Activated CD8-positive, alpha-beta T cell treated with anti-CD3 and anti-CD28 coated beads for 36 hours (primary cell): ENCODE measurements at places on chromosomes 6 and 20.
A peak's percentile ranks its signal among the peaks of the same experiment; 100 is the strongest.

DNA sequence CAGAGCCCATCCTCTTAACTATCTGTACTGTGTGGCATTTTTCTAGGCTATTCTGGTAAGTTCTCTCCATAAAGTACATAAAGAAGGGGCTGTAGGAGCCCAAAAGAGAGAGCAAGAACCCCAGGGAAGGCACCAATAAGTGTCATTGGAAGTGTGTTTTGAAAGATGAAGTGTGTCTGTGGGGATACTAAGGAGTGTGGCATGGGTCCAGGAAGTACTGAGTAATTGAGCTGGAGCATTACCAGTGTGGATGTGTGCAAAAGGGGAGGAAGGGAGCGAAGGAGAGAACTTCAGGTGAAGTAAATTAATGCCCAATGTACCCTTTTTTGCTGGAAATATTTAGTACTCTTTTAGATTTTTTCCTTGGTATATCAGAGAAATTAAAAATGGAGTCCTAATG lies 63.9 kb downstream of the KCNS1 start:
- DNase-seq: no peak

DNA sequence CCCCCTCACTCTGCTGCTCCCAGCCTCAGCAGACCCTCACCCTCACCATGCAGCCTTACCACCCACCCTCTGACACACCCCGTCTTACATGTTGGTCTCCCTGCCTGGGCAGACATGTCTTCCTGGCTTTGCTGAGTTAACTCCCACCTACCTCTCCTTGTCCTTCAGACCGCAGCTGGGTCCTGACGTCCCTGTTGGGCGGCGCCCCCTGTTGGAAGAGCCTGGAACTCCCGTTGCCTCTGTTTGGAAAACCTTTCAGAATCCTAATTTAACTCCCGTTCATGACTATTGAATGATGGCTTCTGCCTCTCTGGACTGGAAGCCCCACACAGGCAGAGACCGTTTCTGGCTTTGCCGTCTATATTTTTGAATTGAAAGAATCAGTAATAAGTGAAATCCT lies 245.1 kb downstream of the MYLK4 start:
- peak; percentile 5 for DNase-seq

DNA sequence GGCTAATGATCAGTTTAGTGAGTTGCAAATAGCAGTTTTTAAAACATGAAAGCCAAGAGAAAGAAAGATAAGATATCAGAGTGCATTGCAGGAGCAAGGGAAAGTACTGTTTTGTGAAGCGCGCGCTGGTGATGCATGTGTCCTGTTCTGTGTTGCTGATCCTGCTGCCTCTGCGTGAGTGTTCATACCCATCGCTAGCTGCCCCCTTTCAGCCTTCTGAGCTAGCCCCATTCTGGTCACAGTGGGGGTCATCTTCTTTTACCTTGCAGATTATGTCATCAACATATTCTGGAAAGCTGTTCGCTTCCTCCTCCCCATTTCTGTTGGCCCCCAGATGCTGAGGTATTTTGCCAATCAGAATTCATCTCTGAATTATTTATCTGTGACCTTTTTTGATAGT lies 1.9 kb downstream of the MRAP2 start:
- no peak for DNase-seq

GRCh38 chr6:16477367-16478149 lies 239.2 kb downstream of the GMPR start:
- DNase-seq: no peak

DNA sequence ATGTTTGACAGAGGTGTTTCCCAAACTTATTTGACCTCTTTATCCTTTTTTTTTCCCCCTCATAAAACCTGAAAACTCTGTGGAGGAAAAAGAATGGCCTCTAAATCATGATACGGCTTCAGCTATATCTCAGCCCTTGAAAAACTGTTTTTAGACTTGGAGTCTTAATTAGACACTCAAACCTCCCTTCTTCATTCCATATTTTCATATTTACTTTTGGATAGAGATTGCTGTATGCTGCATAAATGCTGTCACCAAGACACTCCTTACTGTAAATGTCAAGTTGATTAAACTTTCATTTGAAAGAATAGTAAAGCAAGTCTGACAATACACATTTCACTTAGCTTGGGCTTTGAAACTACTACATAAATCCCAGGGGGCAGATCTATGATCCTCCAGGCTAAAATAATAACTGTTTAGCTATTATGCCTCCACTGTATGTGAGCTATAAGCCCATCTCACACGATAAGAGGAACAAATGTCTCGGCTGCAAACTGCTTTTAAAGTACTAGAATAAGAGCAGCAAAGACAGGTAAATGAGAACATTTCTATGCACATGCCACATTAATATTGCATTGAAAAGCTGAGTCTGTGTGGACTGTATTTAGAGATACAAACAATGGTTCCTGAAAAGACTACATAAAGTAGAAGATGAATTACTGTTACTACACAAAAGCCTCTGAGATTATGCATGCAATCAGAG lies 141.3 kb upstream of the HMGN3 start:
- DNase-seq: no peak

DNA sequence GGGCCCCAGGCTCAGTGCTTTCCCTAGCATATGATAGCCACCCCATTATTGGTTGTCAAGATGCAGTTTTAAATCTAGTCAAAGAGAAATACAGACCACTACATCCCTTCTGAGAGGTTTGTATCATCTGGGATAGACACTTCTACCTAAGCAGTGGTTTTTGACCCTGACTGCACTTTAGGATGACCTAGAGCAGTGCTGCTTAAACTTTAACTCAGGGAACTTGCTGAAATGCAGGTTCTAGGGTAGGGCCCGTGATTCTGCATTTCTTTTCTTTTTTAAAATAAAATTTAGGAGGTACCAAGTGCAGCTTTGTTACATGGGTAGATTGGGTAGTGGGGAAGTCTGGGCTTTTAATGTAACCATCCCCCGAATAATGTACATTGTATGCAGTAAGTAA lies 18.7 kb downstream of the TM9SF4 start:
- DNase-seq: no peak

GRCh38 chr6:170018422-170018935 lies 267.1 kb downstream of the ERMARD start:
- no peak for DNase-seq

DNA sequence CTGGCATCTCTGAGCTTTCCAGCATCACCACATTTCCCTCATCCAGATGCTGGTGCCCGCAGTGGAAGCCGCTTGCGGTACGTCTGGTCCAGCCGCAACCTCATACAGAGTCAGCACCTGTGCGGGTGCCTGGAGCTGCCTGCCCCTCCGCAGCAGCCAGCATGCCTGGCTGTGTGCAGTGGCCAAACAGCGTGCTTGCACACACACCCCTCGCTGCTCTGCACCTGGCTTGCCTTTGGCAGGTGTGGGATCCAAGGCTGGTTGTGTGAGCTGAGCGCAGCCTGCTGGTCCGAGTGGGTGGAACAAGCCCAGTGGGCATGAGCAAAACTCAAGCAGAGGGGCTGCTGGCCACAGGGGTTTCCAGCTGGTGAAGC lies 3.1 kb upstream of the HINT3 start:
- peak; percentile 12 for DNase-seq

- DNase-seq: no peak
Observed at GRCh38 chr20:37881601-37882343, 21.2 kb upstream of the VSTM2L start.

DNA sequence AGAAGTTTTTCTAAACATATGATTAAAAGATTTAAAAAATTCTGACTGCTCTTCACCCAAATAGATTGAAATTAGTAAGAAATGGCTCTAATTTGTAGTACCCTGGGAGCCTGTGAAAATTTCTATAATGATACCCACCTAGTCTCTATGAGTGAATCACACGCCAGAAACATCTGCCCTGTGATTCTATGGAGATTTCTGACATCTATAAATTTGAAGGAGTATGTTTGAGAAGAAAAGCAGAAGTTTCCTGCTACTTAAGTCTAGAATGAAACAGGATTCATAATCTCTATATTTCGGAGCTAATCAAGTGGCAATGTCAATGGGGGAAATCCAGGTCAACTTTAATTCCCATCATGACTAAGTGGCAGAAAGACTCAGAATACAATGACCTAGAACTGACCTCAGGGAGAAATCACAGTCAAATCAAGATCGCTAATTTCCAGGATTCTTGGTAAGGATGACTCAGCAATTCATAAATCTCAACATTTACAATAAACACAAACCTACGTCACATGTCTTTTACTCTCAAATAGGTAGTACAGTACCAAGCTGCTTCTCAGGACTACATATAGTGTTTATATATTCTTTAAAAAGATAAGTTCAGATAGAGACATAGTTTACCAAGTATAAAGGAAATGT lies 186.2 kb upstream of the TNFAIP3 start:
- DNase-seq: no peak

DNA sequence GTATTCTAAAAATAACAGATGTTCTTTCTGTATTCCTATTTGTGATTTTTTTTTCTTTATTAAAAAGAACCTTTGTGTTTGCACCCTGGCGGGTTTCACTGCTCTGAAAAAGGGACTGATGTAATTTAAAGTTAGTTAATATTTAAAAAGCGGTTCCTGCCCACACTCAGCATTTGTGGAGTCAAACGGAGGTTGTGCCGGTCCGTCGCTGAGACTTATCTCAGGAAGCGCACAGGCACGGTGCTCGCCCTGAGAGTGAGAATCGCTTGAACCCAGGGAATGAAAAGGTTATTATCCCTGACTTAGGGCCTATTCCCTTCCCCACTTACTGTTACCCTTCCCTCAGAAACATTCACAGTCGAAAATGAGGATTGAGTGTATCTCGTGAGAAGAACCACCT lies 366.7 kb downstream of the THBS2 start:
- no peak for DNase-seq

- DNase-seq: no peak
Observed at GRCh38 chr6:91080871-91081270, 494.0 kb upstream of the MAP3K7 start.

- DNase-seq: peak; percentile 83
Observed at GRCh38 chr20:8305449-8305978, 173.4 kb downstream of the PLCB1 start.

GRCh38 chr6:132084811-132085509 lies 133.8 kb upstream of the CCN2 start:
- DNase-seq: no peak

DNA sequence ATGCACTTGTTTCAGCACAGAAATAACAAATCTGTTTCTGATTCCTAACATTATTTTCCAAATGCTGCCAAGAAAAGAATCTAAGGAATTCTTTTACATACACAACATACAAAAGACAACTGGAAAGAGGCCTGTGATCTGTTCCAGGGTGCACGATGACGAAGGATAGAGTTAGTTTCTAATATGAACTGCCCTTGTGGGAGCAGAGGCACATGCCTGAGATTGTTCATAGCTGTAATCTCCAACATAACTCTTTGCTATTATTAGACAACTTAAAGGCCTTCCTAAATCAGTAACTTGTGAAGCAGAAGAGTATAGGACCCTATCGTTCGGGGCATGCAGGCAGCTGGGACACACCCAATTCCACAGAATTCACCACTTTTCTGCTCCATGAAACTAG lies 41.2 kb upstream of the NHSL1 start:
- DNase-seq: no peak

DNA sequence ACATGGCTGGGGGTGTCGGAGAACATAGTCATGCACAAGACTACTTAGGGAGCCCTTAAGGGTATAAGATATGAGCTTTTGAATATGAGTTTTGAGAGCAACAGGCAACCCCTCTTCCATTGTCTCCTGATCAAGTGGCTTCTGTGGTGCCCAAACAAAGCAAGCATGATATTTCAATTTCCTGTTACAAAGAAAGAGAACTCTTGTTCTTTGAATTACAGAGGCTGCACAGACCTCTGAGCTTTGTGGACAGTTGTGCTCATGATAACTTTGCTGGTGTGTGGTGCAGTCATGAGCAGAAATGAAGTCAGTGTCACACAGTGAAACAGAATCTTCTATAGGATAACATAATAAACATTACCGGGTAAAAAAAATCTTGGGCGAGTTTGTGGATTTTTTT lies 66.8 kb upstream of the THEMIS start:
- peak; percentile 65 for DNase-seq

DNA sequence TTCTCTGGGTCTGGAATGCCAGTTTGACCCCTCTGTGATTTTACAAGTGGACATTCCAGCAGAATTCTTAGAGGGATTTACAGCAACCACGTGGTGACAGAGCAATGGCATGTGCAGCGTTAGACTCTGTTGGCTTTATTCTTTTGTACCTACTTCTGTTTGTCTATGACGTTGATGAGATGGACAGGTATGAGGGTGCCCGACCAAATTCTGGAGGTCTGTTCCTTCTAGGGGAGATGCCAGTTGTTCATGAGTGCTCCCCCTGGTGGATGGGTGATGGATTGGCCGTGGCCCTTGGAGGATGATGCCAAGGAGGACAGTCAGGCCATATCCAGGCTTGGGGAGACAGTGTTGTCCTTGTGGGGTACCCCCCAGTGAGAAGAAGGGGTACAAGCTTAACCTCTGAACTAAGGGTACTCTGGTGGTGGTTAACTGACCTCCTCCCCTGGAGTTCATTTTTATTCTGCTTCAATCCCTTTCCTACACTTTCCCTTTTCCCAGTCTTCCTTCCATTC lies 198.6 kb downstream of the DTNBP1 start:
- DNase-seq: peak; percentile 66

DNA sequence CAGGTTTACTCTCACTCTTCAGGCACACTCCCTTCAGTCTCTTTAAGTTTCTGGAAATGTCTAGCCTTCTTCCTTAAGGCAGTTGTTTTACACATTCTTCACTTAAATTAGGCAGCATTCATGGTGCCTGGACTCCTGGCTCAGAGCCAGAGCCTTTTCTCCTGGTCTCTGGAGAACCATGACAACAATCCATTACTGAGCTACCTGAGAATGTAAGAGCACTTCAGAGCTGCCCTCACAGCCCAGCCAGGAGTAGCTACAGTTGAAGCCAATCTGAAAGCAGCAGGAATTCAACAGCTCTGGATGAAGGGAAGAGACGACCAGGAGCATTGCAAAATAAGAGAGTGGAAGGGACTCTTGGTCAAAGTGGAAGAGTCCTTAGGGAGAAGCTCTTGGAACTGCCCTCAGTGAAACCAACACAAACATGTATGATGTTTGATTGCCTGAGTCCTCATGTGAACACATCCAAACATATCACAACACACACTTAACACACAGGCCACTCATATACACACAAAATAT lies 416.8 kb upstream of the SPTLC3 start:
- DNase-seq: no peak

GRCh38 chr6:10526156-10526555 lies 5.0 kb downstream of the GCNT2 start:
- no peak for DNase-seq

DNA sequence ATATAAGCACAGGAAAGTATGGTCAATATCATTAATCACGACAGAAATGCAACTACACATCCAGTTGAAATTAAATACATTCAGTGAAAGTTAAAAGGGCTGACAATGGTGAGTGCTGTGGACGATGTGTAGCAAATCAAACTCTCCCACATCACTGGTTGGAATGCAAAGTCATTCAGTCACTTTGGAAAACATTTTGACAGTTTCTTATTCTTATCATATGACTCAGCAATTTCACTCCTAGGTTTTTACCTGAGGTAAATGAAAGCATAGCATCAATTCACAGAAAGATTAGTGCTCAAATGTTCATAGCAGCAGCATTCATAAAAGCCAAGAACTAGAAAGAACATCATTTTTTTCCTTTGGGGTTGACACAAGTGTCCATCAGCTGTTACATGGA lies 28.6 kb upstream of the SAMD5 start:
- no peak for DNase-seq
